ENCODE measurements at places on chromosomes 5 and 9.

GRCh38 chr5:58622936-58623871 is 40.3 kb downstream of the RAB3C start:
- DNase-seq: no peak

- no peak for DNase-seq
Observed at GRCh38 chr5:80884086-80884813, 75.9 kb upstream of the RASGRF2 start.

- DNase-seq: no peak
Observed at GRCh38 chr5:1037123-1037670, 28.6 kb downstream of the NKD2 start.

DNA sequence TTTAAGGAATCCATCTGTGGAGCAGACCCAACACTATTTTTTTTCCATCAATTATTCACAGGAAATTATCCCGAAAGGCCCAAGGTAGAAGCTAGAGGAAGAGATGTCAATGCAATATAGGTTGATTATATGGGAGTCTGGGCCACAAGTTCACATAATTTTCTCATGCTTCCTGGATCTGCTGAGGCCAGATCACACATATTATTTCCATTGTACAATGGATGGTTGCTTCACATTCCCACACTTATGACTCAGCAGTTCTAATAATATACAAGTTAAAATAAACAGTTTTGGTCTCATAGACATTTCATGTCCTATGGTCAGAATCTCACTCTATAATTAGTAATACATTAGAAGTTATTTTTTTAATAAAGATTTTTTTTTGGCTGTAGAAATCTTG is 66.0 kb upstream of the PTPRD start:
- DNase-seq: peak; percentile 81

DNA sequence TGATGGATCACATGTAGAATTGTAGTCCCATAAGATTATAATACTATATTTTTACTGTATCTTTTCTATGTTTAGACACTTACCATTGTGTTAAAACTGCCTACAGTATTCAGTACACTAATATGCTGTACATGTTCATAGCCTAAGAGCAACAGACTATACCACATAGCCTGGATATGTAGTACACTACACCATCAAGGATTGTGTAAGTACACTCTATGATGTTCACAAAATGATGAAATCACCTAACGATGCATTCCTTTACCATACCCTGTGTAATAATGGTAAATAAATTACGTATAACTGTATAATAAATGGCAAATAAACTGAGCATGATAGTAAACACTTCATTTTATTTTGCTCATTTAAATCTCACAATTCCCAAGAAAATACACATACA is 60.3 kb downstream of the RICTOR start:
- DNase-seq: peak; percentile 67

DNA sequence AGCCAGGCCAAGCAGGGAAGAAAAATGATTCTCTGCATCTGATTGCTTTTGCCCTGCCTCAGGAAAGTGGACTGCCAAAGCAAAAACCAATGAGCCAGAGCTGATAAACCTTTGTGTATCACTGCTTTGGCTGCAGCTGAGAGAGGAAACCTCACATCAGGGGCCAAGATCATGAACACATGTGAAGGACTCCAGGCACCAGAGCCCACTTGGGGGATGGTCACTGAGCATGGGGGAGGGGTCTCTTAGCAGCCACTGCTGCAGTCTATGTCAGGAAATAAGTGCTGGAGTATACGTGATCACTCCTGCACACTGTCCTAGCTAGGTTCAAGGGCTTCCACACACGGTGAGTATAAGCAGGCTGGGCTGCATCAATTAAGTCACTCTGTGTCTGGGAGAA is 229.9 kb downstream of the SPOCK1 start:
- no peak for DNase-seq

GRCh38 chr5:158525663-158526062 is 574.1 kb downstream of the EBF1 start:
- no peak for DNase-seq

DNA sequence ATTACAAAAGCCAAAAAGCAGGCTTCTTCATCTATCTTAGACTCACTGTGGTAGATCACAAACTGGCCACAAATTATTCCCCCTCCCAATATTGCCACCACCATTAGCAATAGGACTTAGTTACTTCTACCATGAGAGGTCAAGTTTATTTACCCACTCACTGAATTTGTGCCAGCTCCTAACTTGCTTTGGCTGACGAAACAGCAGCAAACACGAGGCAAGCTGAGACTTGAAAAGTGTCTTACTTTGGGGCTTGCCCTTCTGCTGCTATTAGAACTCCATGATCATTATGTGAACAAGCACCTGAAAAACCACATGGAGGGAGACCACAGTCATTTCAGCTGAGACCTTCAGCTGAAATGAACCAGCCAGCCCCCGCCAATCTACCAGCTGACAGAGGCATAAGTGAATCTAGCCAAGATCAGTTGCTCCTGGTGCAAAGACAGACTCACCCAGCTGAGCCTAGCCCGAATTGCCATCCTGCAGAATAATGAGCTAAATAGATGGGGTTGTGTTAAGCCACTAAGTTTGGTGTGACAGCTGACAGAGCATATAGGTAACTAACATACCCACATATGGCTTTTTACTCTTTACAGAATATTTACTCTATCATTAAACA is 5.7 kb downstream of the WDR41 start:
- no peak for DNase-seq

- DNase-seq: no peak
Observed at GRCh38 chr9:106069241-106069640, 374.9 kb downstream of the TMEM38B start.

DNA sequence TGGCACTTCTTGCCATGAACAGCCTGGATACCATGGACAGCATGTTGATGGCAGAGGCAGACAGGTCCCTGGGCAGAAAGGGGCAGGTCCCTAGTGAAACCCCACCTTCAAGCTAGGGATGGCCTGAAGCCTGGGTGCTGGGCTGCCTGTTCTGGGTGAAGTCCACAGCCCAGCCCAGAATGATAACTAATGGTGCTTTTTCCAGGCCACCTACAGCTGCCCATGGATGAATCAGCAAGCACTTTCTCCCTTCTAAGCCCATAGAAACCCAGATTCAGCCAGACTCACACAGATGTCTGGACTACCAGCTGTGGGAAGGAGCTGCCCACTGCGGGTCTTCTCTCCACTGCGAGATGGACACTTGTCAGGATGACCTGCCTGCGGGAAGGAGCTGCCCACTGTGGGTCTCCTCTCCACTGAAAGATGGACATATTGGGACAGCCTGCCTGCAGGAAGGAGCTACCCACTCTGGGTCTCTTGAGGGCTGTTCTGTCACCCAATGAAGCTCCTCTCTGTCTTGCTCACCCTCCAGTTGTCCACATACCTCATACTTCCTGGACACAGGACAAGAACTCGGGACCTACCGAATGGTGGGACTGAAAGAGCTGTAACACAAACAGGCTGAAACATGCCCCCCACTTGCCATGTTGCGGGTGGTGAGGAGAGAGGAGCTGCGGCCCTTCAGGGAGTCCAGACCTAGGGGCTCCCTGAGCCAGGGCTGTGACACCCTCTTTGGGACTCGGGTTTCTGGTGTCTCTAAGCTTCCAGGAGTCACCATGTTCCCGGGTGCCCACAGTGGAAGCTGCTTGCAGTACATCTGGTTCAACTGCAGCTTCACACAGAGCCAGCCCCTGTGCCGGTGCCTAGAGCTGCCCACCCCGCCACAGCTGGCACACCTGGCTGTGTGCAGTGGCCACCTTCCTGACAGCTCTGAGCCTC is 60.7 kb upstream of the SYNPO start:
- peak; percentile 64 for DNase-seq

GRCh38 chr5:122356855-122357254 is 44.8 kb downstream of the SNCAIP start:
- no peak for DNase-seq

DNA sequence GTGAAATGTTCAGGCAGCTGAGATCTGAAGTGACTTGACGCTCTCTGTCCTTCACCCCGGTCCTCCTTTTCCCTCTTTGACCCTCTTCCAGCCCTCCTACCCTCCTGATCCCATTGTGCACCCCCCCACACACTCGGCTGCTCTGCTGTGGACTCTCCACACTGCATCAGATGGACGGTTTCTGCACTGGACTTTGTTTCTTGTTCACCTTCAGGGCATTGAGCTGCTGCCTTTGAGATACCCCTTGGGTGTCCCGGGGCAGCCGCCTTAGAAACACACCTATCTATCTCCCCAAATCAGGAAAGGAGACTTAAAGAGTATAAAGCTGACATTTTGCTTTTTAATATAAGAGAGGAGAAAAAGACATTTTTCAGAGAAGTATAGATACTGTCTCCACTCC is 27.5 kb downstream of the AMBP start:
- DNase-seq: no peak
